ENCODE measurements at places on chromosomes 2 and 18.

DNA sequence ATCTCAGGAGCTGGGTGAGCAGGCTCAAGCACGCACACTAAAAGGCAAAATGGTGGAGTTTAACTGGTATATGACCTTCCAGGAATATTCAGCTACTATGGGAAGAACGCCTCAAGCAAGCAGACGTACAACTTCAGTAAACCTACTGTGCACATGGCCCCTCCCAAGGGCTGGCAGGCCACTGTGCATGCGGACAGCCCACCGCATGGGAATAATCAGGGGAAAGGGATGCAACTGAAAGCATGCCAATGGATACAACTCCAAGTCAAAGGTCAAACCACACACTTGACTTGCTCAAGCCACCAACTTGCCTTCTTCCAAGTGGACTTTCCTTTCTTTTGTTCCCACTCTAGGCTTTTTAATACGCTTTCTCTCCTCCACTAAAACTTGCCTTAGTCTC is 121.6 kb upstream of the SNTG2 start:
- no peak for DNase-seq

GRCh38 chr2:10022445-10022844 is 20.9 kb upstream of the KLF11 start:
- no peak for DNase-seq

- no peak for DNase-seq
Measured at GRCh38 chr2:97702731-97703470, 10.5 kb upstream of the ZAP70 start.

DNA sequence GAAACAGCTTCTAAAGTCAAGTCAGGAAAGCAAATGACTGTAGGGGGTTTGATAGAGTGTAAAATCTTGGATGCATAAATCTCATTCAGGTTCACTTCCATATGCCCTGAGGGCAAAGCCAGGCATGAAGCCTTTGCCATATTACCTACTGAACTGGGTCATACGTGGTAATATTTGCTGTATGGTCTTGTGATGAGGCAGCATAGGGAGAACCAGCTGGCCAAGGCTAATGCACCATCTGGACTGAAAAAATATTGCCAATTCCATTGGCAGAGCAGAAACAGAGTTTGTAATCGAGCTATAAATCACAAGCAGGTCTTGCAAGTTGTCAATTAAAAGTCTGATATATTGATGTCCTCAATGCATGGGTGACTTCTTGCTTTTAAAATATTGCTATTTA is 243.8 kb downstream of the ERBB4 start:
- DNase-seq, result no peak

- DNase-seq, result no peak
Measured at GRCh38 chr2:151374436-151374835, 17.0 kb downstream of the TNFAIP6 start.

- no peak for DNase-seq
Measured at GRCh38 chr2:75294362-75294761, 95.0 kb upstream of the TACR1 start.

All from stimulated activated CD8-positive, alpha-beta memory T cell treated with anti-CD3 and anti-CD28 coated beads, Interleukin-15, amount 100 ng/mL, for 24 hours (primary cell).